ENCODE measurements at places on chromosomes 2 and 18. TPM values are rescaled to one million over a fixed set of nuclear protein-coding genes. Genes with fewer than 3 reads are reported as not detected.

DNA sequence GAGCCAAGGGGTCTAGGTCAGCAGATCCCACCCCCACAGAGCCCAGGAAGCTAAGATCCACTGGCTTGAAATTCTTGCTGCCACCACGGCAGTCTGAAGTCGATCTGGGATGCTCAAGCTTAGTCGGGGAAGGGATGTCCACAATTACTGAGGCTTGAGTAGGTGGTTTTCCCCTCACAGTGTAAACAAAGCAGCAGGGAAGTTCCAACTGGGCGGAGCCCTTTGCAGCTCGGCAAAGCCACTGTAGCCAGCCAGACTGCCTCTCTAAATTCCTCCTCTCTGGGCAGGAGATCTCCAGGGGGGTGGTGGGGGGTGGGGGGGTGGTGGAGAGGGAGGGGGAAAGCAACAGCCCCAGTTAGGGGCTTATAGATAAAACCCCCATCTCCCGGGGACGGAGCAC is 419.5 kb downstream of the NUP35 start:
- no peaks in the 10 kb centered on the region for H3K36me3 ChIP-seq
- H3K4me1 ChIP-seq: no peaks in the 10 kb centered on the region

XIRP2 gene
- total RNA-seq: not detected

SCN3A gene
- not detected for total RNA-seq

DNA sequence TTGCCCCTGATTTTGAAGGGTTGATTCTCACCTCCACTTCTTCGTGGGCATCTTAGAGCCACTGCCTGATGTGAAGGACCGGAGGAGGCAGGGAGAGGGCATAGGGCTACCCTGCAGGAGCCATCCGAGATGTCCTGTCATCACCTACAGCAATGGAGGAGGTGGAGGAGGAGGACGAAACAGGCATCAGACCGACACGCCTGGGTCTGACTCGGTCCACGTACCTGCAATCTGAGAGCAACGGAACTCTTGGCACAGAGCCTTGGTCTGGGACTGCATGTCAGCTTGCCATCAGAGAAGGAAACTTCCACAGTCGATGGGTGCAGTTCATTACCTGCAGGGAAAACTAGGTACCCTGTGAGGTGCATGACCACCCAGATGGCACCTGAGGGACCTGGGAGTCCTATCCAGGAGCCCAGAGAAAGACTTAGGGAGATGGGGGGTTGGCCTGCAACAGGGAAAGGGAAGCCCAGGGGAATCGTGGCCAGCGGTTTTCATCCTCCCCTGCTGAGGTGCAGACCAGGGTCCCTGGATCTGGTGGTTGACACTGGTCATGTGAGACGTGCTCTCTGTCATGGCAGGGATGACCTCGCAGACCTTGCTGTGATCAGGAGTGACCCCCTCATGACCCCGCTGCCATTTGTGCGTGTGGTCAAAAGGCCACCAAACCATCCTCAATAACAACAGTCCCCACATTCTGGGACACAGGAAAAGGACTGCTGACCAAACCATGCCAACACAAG is 190.8 kb downstream of the SEPTIN10 start:
- H3K27ac ChIP-seq: no peak overlapping the region
- H3K4me1 ChIP-seq: no peaks in the 10 kb centered on the region
- H3K4me3 ChIP-seq: no peak overlapping the region
- H3K36me3 ChIP-seq: no peaks in the 10 kb centered on the region
- DNase-seq: no peak

GDF7 gene
- total RNA-seq: not detected
